Omental fat pad (tissue), 4 donors: ENCODE measurements at places on chromosomes 1 and 21. TPM values are rescaled to one million over a fixed set of nuclear protein-coding genes. Genes with fewer than 3 reads are reported as not detected.

DNA sequence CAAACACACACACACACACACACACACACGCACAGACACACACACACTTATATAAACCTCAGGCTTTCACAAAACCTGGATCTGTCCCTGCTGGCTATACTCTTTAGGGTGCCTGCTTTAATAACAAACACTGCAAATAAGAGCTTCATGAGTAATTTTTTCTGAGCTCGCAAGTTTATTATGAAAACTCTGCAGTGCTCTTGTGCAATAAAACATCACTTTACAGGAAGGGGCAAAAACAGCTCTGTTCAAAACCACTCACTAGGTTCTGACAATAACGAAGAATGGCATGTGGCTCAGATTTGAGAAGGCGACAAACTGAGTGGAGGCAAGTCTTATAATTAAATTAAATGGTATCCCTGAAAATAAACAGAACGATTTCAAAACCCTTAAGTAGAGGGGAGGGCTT is 42.6 kb upstream of the CTPS1 start:
- DNase-seq = no peak

DNA sequence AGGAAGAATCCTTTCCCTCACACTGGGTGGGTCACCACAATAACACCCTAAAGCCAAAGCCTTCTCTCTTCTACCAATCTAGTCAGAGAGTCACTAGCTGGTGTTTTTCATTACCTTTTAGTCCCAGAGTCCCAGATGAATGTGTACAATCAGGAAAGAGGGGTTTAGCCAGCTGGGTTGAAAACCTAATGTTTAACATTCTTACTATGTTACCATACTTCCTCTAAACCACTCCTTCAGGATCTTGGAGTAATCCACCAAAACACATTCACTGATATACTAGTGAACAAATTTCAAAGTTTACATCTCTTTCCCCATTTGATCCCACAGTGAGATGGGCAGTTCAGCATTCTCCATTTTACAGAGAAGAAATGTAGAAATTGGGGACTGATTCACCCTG is 9.7 kb downstream of the LPAR3 start:
- no peak for DNase-seq

The SLC45A3 gene
- 2.4 TPM for total RNA-seq

The S100A7A gene
- not detected for total RNA-seq

The FCGR3B gene
- 5.7 TPM for total RNA-seq

The ACTA1 gene
- 0.56 TPM for total RNA-seq
